C1 segment of cervical spinal cord (tissue), 14 donors: ENCODE measurements at places on chromosomes 7 and 10.

DNA sequence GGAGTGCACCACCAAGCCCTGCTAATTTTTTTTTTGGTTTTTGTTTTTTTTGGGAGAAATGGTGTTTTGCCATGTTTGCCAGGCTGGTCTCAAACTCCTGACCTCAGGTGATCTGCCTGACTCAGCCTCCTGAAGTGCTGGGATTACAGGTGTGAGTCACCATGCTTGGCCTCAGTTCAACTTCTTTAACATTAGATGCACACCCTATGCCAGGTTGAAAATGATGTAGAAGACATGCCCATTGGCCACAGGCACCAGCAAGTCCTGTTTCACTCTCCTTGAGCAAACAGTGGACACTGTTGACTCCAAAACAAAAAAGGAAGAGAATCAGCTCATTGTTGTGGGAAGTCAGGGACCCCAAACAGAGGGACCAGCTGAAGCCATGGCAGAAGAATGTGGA, 1205.3 kb downstream of the REEP3 start:
- DNase-seq = no peak

DNA sequence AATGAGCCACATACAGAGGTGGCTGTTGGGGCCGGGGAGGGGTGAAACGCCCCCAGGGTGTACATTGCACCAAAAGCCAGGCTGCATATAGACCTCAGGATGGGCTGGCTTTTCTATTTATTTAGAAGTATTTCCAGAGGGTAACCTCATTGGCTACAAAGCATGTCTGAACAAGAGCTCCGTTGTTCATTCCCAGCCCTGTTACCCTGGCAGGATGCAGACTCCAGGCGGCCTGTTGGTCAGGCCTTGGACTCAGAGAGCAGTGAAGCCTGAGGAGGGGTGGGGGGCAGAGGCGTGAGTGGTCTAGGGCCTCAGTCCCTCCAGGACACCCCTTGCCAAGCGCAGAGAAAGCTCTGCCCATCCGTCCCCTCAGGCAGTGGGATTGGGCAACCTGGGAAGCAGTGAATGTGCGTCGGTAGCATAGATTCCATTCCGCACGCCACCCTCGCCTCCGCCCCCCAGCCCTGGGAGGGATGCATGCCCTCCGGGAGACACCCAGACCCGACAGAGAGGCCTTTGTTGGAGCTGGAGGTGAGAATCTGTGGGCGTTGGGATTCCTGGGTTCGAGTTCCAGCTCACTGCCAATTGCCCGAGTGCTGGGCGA, 41.9 kb downstream of the TCF7L2 start:
- peak; percentile 57 for DNase-seq

DNA sequence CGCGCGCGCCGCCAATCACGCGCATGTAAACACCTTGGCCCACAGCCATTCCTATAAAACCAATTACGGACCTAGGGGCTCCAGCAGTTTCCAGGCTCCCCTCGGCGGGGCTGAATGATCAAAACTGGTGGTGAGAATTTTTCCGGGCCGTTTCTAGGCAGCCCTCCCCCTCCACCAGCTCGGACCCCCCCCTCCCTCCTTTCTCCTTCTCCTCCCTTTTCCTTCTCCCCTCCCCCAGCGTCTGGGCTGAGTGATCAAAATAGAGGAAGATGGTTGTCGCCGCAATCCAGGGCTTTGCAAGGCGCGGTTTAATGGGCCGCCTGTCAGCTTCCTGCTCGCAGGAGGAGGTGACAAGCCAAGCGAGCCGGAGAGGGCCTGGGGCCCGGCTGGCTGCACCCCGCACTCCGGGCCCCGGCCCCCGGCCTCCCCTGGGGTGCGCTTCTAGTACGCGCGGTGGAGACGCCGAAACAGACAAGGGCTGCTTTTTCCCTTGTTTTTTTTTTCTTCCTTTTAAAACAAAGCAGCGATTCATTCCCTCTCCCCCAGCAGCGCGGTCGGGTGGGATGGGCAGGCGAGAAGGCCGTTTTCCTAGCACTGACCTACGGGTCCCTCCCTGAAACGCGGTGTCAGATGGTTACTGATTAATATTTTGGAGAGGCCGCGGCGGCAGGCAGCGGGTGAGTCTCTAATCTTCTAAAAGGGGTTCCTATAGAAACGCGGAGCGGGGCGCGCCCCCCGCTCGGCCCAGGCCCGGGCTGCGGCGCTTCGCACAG, 528 bp upstream of the TNRC18 start:
- peak; percentile 92 for DNase-seq

DNA sequence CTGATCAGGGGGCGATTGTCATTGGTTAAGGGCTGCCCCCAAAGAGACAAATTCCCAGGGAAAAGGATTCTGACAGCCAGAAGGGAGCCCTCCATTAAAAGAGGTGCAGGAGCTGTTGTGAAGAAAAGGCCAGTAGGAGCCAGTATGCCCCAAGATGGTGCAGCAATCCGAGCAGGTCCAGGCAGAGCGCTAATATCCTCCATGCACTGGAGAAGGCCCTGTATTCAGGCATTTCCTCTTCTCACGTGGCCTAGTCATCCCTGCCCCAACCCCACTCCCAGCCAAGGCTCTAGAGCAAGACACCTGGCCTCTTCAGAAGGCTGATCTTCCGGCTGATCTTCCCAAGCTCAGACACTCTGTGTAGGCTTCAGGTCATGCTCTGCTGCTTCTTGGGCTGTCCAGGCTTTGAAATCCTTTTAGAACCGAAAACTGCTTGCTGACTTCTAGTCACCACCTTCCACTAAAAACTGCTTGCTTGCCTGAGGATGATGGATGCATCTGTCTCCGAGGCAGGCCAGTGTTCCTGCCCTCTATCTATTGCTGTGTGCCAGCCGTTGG, 77.4 kb downstream of the CYP26A1 start:
- DNase-seq = no peak

DNA sequence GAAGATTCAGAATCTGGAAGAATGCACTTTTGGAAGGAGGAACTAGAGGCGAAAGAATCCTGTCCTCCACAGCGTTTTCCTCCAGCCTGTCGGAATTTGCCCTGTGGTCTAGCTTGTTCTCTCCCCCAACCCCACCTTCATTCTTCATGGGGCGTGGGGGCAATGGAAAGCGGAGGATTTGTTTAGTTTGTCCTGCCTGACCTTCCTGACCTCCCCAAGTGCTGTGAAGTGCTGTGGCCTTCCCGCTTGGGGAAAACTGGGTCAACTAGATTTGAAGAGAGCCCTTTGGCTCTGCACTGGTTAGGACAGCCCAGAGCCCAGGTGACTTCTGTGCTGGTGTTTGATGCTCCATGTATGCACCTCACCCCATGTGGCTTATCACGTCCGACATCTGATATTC, 49.1 kb downstream of the GATA3 start:
- DNase-seq = no peak

DNA sequence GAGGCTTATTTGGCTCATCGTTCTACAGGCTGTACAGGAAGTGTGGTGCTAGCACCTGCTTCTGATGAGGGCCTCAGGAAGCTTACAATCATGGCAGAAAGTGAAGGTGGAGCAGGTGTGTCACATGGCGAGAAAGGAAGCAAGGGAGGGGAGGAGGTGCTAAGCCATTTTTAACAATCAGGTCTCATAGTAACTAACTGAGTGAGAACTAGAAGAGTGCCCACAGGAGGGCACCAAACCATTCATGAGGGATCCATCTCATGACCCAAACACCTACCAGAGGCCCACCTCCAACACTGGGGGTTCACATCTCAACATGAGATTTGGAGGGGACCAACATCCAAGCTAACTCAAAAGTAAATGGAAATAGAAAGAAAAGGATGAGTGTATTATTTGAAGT, 78.1 kb downstream of the CXCL12 start:
- DNase-seq = no peak

DNA sequence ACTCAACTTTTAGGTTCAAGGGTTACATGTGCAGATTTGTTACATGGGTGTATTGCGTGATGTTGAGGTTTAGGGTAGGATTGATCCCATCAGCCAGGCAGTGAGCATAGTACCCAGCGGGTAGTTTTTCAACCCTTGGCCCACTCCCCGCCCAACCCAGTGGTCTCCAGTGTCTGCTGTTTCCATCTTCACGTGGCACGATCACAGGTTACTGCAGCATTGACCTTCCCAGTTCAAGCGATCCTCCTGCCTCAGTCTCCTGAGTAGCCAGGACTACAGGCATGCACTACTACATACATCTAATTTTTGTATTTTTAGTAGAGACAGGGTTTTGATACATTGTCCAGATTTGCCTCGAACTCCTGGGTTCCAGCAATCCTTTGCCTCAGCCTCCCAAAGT, 905.7 kb upstream of the ZNF722 start:
- no peak for DNase-seq

DNA sequence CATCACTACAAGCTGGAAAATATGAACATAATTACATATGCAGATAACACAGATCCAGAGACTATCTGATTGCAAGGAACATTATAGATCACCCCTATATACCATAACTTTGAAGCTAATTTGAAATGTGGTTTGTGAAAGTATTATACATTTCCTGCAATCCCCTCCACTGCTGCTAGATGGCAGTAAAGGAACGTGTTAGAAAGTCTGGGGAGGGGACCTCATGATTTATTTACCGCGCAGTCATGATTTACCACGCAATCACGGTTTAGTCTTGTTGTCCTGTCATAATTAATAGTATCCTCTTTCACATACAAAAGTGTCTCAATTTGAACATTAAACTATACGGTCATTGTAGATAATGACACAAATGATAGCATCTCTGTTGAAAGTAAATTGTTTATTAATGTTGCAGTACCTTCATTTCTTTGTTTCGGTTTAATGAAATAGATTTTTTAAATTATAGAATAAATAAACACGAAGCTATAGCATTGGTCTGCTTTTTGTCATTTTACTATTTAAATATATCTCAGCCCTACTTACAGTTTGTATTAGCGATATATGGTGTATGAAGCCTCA, 145.3 kb upstream of the PRSS1 start:
- no peak for DNase-seq

DNA sequence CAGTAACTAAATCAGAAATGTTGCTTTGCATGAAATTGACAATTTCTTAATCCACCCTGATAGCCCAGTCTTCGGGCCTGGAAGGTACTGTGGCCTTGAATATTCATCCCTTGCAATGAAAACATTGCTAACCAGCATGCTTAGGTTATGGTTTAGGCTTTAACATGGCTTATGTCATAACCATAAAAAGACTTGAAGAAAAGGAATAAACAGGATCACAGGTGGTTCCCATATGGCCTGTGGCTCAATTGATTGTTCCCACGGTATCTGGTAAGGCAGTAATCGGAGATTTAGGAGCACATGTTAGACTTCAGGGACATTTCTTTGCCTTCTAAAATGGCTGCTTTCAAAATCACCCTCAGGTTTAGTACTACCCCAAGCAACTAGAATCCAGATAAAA, 139.5 kb downstream of the ST7 start:
- no peak for DNase-seq

DNA sequence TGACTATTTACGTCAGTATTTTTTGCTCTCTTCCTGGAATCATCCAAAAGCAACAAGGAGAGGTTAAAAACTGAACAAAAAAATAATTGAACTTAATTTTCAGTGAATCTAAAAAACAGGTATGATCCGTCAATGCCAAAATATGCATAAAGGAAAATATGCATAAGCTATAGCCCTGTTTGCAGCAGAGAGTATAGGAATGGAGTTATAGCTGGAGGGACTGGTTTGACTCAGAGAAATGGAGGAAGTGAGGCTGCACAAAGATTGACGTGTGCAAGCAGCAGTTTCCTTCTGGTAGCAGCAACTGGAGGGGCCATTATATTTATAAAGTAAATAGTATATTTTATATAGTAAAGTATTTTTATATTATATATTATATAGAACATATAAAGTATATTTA, 37.1 kb downstream of the GNG11 start:
- DNase-seq = no peak

DNA sequence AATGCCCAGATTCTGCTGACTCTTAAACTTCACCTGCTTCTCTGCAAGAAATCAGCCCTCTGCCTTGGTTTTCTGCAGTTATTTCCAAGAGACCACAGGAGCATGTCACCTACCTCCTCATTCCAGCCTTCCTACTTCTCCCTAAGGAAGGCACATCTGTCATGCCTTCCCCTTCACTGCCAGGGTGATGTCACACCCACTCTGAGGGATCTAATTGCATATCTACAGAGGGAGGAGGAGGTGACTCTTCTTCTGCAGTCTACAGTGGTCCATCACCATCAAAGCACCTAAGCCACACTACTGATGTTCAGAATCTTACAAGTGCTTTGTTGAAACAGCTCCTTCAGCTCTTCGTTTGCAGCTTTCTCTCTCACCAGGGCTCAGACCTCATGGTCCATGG, 275.5 kb downstream of the FGFR2 start:
- no peak for DNase-seq

DNA sequence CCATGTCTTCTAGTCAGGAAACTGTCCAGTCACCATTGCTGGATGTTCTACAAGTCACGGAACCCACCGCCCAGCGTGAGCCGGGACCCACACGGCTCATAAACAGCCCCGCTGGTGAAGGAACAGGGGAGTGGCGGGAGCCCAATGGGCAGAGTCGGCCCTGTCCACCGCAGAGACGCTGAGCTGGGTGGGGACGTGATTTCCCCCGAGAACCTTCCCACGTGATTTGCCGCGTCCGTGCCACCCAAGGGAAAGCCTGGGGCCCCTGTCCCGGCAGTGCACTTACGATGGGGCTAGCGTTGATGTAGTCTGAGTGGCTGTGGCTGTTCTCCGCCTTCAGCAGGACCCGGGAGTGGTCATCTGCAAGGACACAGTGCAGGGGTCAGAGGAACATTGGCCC, 266.9 kb downstream of the DNAJB6 start:
- DNase-seq = no peak

DNA sequence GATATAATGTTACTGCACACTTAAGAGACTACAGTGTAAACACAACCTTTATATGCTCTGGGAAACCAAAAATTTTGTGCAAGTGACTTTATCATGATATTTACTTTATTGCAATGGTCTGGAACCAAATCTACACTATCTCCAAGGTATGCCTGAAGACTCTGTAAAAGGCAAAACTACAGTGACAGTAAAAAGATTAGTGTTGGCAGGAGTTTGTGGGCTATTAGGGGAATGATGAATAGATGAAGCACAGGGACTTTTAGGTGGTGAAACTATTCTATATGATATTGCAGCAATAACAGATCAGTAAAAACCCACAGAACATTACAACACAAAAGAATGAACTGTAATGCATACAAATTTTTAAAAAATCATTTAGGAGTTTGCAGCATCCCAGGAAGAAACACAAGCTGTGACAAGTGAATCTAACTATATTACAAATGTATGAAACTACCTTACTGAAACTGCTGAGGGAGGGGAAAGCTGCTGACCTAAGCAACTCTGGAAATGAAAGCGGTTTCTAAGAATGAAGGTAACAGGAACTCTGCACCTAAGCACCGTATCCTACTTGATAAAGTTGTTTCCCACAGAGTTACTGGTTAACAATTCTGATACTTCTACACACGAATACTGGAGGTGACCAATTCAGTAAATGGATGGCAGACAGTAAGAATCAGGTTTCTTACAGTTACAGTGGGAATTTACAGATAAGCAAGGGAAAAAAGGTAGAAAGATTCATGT, 82.6 kb downstream of the ATE1 start:
- DNase-seq = no peak

- DNase-seq = no peak
Observed at GRCh38 chr7:14395860-14396259, 406.4 kb upstream of the ETV1 start.
